ENCODE measurements at places on chromosomes 1 and 21.

DNA sequence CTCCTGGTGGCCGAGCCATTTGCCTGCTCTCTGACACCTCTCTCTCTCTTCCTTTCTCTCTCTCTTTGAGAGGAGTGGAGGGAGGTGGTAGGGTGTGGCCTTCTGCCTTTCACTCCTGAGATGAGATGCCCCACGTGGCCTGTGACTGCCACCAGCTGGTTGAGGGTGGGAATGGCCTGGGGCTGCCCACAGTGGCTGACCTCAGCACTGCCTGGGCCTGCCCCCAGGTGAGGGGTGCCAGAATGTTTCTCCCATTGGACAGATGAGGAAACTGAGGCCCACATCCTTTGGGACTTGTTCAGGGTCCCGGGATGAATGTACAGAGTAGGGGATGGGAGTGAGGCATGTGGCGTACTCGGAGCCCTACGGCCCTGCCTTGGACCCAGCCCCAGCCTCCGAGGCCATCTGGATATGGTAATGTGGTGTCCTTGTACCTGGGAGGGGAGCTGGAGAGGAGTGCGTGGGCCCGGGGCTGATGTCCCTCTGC lies 12.7 kb upstream of the C1orf167 start:
- peak; percentile 27 for DNase-seq

DNA sequence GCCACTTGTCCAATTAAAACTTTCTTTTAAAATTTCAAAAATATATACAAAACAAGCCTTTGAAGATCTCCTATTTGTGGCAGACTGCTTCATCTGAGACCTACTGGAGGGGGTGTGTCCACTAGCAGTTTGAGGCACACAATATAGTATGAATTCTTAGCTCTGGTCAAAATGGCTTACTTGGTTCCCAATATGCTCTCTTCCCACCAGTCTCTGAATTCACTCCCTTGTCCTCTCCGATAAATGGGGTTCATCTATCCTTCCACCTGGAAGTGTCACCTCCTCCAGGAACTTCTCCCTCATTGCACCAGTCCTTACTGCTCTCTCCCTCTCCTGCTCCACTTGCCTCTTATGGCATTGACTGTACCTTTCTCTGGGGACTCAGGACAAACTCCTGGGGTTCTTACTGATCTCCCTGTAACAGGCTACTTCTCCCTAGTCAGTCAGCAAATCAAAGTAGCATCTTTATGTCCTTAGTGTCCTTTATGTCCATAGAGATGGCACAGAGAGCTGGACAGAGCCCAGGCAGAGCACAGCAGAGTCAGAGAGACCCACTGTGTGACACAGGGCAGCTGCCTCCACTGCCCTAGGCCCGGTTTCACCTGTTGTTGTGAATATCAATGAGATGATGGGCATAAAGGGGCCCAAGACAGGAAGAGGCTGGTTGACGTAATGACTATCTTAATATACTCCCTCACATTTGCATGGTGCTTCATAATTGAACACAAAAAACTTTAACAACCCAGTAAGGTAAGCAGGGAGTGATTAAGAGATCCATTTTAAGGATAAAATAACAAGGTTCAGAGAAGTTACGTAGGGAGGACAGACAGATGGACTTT lies 3.6 kb downstream of the ASAP3 start:
- DNase-seq, result no peak

DNA sequence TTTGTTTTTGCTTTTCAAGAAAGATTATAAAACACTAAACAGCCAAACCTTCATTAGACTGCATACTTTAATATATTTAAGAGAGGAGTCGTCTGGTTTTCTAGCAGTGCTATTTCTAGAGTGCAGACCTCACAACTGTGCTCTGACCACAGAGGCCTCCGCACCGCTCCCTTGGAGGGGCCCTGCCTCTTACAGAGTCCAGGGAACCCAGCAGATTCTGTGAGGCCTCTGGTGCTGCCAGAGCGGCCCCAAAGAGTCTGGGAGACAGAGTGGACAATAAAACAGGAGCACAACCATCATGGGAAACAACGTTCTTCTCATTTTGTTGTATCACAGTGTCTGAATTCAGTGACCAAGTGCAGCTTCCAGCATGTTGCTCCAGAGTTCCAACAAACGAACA lies 5.8 kb downstream of the ATP5PO start:
- no peak for DNase-seq

DNA sequence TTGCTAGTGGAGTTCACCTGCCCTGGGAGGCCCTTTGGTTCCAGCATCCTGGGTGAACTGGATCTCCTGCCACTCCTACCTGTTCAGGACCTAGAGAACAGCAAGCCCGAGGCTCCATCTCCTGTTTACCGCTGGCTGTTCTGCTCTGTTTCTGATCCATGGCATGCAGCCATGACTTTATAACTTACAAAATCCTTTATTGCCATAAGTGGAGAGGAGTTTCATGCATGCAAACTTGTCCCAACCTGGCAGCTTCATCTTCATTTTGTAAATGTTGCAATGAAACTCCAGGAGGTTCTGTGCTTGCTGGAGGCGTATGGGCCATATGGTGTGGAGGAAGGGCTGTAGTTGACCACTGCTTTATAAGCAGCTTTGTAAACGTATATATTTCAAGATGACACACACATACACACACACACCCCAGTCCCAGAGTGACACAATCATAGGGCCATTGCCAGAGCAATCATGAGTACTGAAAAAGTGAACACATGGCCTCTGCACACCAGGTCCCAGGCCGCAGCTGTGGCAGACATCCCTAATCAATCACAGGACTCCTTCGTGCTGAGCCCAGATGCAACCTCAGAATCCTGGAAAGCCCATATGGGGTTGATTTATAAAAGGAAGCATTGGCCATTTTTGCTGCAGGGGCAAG lies 69.0 kb downstream of the UBIAD1 start:
- no peak for DNase-seq

GRCh38 chr1:113141650-113142473 lies 68.9 kb downstream of the LRIG2 start:
- DNase-seq, result peak; percentile 76

DNA sequence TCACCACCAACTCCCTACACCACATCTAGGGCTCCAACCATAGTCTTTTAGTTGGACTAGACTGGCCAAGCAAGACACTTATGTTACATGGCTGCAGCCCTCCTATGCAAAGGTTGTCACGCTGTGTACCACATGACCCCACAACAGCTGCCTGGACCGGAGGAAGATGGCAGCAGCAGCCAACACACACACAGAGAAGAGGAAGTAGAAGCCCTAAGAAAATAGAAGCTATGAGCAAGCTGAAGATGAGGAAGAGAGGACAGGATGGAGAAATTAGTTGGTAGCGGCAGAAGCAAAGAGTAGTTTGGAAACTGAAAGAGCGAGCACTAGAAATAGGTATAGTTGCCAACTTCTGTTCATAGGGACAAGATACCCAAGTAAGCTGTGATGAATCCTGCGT lies 60.8 kb upstream of the RALGPS2 start:
- no peak for DNase-seq

GRCh38 chr1:117857418-117857817 lies 72.0 kb downstream of the GDAP2 start:
- no peak for DNase-seq

DNA sequence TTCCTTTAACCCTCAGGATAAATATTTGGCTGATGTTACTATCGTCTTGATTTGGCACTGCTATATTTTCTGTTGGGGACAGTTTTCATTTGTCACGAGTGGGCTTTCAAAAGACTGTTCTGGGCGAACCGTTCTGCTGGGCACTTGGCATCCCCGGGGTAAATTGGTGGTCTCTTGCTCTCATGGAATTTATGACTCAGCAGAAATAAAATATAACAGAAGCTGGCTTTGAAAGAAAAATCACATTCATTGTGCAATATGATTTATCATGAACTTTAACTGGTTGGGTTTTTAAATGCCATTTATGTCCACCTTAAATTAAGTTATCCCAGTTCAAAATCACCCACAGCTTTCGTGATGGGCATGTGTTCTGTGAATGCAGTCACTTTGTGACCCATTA lies 147.3 kb downstream of the KAZN start:
- DNase-seq, result no peak

GRCh38 chr1:106027871-106028270 lies 1028.6 kb upstream of the PRMT6 start:
- DNase-seq, result no peak

GRCh38 chr1:34398916-34399275 lies 222.2 kb downstream of the C1orf94 start:
- DNase-seq, result no peak

- DNase-seq, result peak; percentile 2
Observed at GRCh38 chr1:58290685-58291372, 255.7 kb downstream of the OMA1 start.

DNA sequence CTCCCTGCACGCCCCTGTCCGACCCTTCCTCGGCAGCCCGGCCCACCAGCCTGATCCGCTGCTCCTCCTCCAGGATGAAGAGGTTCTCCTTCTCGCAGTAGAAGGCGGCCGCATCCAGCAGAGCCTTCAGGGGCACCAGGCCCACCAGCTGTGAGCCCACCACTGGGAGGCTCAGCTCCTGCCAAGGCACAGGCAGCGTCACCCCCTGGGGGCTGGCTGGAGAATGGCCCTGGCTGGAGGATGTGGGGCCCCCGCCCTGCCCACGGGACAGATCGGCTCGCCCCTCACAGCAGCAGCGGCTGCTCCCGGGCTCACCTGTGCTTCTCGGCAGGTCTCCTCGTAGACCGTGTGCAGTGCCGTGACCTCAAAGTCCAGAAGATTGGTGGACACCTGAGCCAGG lies 5.3 kb downstream of the FTCD start:
- no peak for DNase-seq

DNA sequence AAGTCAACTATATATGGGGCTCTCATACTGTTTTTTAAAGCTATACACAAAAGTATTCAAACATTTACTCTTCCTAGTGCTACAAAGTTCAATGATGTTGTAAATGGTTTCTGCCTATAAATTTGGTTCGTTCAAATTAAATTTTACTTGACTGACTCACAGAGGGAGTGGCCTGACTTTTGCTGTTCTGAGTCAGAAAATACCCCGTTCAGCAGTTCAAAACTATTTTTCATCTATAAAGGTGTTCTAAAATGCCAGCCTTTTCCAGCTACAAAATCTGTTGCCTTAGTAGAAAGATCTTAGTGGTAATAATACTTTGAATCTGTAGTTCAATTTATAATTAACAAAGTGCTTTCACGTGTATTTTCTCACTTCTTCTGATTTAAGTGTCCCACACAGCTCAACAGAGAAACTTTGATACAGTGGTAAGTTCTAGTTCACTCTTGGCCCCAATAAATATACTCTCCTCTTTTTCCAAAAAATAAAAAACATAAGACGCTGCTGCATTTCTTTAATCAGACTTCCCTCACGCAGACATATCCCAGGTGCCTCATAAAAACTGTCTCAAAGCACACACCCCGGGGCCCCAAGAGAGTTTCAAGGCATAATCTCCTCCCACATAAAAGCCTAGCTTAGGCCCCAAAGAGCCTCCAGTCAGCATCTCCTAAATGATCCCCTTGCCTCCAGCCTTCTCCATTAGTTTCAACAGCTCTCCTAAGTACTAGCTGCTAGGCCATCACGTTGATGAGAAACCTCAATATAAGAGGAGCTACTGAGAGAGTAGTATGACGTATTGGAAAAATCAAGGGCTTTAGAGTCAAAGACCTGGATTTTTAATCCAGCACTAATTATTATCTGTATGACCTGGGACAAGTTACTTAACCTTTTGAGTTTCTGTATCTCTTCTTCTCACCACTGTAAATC lies 3.2 kb downstream of the PTP4A2 start:
- peak; percentile 58 for DNase-seq

DNA sequence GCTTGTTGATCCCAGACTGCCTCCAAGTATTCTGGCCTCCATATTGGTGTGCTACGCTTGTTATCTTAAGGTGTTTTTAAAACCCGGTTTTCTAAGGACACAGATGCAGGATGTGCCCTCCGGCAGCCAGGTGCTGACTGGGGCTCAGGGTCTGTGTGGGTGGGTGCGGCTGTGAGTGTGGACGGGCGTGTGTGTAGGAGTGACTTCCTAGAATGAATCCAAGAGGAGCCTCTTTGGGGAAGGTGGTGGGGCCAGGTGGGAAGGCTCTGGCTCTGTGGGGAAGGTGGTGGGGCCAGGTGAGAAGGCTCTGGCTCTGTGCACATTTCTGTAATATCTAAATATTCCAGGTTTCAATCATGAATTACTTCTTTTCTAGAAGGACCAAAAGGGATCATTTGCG lies 12.8 kb upstream of the TSPEAR start:
- DNase-seq, result no peak

DNA sequence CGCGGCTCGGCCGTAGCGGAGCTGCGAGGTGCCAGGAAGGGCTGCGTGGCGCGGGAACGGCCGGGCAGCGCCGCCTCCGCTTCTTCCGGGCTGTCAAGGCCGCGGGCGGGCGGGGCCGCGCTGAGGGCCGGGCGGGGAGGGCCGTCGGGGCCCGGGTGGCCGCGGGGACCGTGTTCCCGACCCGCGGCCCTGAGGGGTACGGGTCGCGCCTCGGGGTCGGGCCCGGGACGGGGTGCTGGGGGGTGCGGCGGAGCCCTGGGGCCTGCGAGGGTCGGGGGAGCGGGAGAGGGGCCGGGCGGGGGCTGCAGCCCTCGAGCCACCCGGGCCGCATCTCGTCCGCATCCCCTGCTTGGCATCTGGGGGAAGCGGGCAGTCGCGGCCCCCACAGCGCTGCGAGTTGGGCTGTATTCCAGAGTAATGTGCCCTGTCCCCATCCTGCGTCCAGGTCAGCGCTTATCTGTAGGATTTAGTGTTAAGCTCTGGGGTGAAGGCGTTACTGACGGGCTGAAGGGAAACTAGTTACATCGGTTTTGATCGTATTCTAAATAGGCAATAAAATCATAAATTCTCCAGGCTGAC lies 379 bp downstream of the RER1 start:
- no peak for DNase-seq

DNA sequence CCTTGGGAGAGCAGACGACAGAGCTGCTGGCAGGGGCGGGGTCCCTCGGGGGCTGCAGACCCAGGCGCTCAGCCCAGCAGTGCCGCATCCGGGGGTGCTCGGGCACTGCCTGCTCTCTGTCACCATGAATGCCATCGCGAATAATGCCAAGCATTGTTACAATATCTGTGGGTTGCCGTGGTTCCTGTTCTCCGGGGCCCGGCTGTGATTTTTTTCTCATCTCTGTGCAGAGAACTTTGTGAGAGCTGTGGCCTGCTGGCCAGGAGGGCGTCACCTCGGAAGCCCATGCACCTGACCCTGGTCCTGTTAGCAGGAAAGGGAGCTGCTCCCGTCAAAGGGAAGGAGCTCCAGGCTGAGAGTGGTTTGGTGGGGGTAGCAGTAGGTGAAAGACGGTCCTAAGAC lies 70.4 kb downstream of the PRDM16 start:
- no peak for DNase-seq

GRCh38 chr1:147539122-147539575 lies 2.2 kb upstream of the BCL9 start:
- DNase-seq, result peak; percentile 96

DNA sequence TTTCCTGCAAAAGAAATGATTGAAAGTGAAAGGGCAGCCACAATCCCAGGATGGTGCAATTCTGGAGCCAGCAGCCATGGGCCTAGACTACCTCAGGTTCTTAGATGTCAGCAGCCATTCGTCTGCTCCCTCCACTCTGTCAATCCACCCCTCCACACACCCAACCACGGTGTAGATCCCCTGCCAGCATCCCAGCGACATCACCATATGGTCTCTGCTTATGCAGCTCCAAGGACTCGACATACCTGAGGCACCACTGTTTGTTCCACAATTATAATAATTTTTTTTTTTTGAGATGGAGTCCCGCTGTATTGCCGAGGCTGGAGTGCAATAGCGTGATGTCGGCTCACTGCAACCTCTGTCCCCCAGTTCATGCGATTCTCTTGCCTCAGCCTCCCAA lies 6.5 kb downstream of the SYNC start:
- DNase-seq, result no peak

Measured in cardiac fibroblast (primary cell).